ENCODE measurements at places on chromosomes 5 and 9.

GRCh38 chr9:37990404-37991015 is 78.5 kb downstream of the SHB start:
- no peak for DNase-seq

DNA sequence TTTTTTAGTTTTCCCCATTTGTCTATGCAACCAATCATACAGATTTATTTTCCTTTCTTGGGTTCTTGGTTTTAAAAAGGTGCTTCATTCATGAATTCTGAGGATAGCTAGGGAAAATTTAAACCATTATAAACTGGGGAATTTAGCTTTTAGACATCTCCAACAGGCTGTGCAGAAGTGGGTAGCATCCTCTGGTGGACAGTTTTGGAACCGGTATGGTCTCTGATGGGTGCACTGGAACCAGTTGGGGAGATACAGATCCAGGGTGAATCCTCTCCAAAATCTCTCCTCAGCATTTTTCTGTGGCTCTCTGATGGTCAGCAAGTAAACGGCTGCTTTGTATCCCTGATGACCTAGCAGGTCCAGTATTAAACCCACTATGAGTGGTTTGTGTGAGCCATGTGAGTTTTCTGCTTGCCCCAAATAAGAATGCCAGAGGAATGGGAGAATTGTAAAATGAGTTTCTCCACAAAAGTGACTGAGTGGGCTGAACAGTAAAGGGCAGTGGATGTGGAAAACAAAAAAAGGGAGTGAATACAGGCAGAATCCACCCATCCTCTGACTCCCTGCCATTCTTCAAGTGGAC is 9.1 kb upstream of the DNAJC25 start:
- DNase-seq, result peak; percentile 31

DNA sequence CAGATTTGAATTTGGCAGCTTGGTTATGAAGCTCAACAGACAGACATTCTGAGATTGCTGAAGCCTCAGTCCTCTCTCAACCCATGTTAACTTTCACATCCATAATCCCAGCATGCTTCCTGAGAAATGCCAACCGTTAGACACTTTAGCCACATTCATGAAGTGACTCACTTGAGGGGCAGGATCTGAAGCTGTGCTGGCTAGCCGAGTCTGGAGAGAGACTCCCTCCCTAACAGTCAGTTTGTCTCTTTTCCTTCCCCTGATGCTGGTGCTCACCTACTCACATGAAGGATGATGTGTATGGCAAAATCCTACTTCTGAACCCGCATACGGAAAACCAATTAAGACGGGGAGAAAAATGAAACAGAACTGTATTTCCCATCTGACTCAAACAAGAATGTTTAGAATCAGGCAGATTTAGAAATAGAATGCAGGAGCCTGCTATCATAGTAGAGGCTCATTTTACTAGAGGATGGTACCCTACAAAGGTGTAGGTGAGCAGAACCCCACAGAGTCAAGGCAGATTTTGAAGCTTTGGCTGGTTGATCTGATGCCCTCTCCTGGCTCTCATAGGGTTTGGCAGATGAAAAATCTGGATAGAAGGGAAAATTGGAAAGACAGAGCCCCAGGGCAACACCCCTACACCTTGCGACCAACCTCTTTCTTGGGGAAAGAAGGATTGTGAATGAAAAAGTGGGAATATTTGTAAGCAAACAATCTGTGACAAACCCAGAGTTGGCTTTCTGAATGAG is 150.9 kb upstream of the LHFPL2 start:
- no peak for DNase-seq

GRCh38 chr5:127426661-127427060 is 90.8 kb upstream of the PRRC1 start:
- no peak for DNase-seq

- DNase-seq, result no peak
Observed at GRCh38 chr5:168469816-168470215, 16.5 kb upstream of the RARS1 start.

DNA sequence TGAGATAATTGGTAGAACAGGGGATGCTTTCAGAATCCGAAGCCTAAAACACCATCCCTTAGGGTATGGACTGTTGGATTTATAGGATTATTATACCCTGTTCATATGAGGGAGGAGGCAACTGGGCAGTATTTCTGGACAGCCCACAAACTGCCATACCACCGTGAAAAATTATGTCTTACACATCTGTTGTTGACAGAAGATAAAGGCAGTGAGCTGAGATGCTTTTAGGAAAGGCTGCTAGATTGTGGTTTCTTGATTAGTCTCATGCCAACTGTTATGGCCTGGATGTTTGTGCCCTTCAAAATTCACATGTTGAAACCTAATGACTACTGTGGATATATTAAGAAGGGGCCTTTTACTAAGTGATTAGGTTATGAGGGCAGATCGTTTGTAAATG is 83.7 kb upstream of the DHFR start:
- no peak for DNase-seq

GRCh38 chr5:75236322-75237316 is at the start of gene ANKRD31:
TSS of gene ANKRD31 (minus strand) at chr5:75236878. CDS start at chr5:75236686, 192 bp downstream.
- DNase-seq, result peak; percentile 92

Measured in HEK293T (cell line).